CD8-positive, alpha-beta memory T cell (primary cell): ENCODE measurements at places on chromosomes 4 and X. TPM values are rescaled to one million over a fixed set of nuclear protein-coding genes. Genes with fewer than 3 reads are reported as not detected.

GRCh38 chr4:151641167-151641566, 119.6 kb downstream of the GATB start:
- H3K4me1 ChIP-seq = no peaks in the 10 kb centered on the region
- no peak overlapping the region for H3K27ac ChIP-seq
- no peak overlapping the region for H3K4me3 ChIP-seq
- H3K36me3 ChIP-seq = no peaks in the 10 kb centered on the region
- H3K27me3 ChIP-seq = no peaks in the 10 kb centered on the region
- no peak for DNase-seq

GRCh38 chrX:108582151-108582550, 142.5 kb downstream of the COL4A5 start:
- no peak overlapping the region for H3K4me3 ChIP-seq
- no peaks in the 10 kb centered on the region for H3K27me3 ChIP-seq
- no peak for DNase-seq
- no peaks in the 10 kb centered on the region for H3K4me1 ChIP-seq

The NLRP2B gene
- not detected for total RNA-seq

The PPBP gene
- total RNA-seq = not detected

DNA sequence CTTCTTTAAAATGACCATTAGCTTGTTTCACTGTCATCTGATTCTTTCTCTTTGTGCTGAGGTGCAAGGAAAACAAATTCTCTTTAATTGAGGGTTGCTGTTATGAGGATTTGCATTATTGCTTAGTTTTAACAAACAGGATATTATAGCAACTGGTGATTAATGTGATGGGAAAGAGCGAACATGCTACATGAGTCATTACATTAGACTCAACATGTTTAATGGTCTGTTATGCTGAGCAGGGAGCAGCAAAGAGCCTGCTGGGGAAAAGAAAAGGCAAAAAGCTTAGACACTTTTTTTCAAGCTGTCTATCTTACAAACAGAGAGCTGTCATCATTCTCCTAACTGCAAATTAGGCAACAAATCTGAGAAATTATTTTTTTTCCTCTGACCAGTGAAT, 230.5 kb upstream of the LCORL start:
- no peaks in the 10 kb centered on the region for H3K36me3 ChIP-seq
- no peak for DNase-seq
- H3K4me1 ChIP-seq = no peaks in the 10 kb centered on the region
- no peak overlapping the region for H3K4me3 ChIP-seq
- H3K27ac ChIP-seq = no peak overlapping the region

The GLUD2 gene
- total RNA-seq = 0.64 TPM

- no peak overlapping the region for H3K27ac ChIP-seq
- DNase-seq = no peak
- no peak overlapping the region for H3K4me3 ChIP-seq
- H3K36me3 ChIP-seq = no peaks in the 10 kb centered on the region
Observed at GRCh38 chr4:40731792-40732245, 17.9 kb upstream of the NSUN7 start.

The LGI2 gene
- total RNA-seq = not detected

The SPANXN4 gene
- total RNA-seq = not detected

GRCh38 chrX:123818243-123818642, 41.6 kb upstream of the XIAP start:
- DNase-seq = no peak
- H3K36me3 ChIP-seq = no peaks in the 10 kb centered on the region
- no peak overlapping the region for H3K27ac ChIP-seq
- no peaks in the 10 kb centered on the region for H3K4me1 ChIP-seq
- H3K27me3 ChIP-seq = no peaks in the 10 kb centered on the region
- H3K4me3 ChIP-seq = no peak overlapping the region

The GRIA2 gene
- total RNA-seq = not detected

DNA sequence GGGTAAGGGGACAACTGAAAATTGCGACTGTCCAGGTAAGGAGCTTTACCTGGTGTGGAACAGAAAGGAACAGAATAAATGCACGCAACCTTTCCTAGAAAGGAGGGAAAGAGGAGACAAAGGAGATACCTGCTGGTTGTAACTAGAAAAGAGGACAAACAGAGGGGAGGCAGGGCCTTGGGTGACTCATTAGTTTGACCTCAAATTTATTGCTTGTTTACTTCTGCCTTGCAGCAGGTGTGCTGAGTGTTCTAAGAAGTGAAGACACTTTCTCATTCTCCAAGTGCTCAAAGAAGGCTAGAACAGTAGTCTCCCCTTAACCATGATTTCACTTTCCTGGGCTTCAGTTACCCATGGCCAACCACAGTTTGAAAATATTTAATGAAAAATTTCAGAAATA, 123.1 kb upstream of the BOD1L1 start:
- no peaks in the 10 kb centered on the region for H3K4me1 ChIP-seq
- H3K4me3 ChIP-seq = no peak overlapping the region
- no peaks in the 10 kb centered on the region for H3K36me3 ChIP-seq
- no peak overlapping the region for H3K27ac ChIP-seq

- no peak overlapping the region for H3K4me3 ChIP-seq
- DNase-seq = peak; percentile 17
- peaks cover 38% of the 10 kb centered on the region for H3K4me1 ChIP-seq
- no peak overlapping the region for H3K27ac ChIP-seq
- H3K27me3 ChIP-seq = no peaks in the 10 kb centered on the region
Observed at GRCh38 chrX:136546371-136546781, 14.4 kb downstream of the VGLL1 start.

DNA sequence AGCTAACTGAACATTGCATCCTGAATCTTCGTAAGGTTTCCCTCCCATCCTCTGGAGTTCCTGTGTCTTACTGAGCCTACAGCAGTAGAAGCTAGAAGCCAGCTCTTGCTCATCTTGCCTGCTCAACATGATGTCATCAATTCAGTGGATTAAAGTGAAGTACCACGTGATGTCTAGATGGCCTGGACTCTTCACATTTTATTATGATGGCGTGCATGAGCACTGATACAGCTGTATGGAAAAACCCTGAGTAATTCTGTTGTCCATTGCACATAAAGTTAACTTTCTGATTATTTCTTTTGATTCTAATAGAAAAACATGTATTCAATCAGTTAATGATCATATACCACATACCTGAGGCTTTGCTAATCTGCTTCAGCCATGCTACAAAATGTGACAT, 2387.7 kb upstream of the TENM3 start:
- no peak for DNase-seq
- H3K36me3 ChIP-seq = no peaks in the 10 kb centered on the region
- H3K4me1 ChIP-seq = no peaks in the 10 kb centered on the region
- no peak overlapping the region for H3K27ac ChIP-seq
